ENCODE measurements at places on chromosomes 2 and 18. TPM values are rescaled to one million over a fixed set of nuclear protein-coding genes. Genes with fewer than 3 reads are reported as not detected.

DNA sequence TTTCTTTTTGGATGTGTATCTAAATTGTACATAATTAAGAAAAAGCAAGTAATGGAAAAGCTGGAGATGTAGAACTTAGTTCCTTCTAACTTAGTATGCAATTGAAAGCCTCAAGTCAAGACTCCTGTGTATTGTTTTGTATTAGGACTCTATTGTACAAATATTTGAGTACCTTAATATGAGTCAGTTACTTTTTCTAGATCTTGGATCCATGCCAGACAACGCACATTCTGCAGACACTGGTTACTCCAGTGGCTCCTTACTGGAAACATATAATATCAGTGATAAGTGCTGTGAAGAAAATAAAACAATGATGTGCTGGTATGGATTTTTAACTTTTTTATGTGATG, 1.5 kb downstream of the SLC39A10 start:
- H3K36me3 ChIP-seq, result no peaks in the 10 kb centered on the region
- peaks cover 36% of the 10 kb centered on the region for H3K4me1 ChIP-seq
- DNase-seq, result no peak
- no peaks in the 10 kb centered on the region for H3K27me3 ChIP-seq
- peak overlapping the region; percentile 100 for H3K27ac ChIP-seq

- H3K4me3 ChIP-seq, result no peak overlapping the region
- no peaks in the 10 kb centered on the region for H3K36me3 ChIP-seq
- no peak overlapping the region for H3K27ac ChIP-seq
- no peaks in the 10 kb centered on the region for H3K27me3 ChIP-seq
- no peaks in the 10 kb centered on the region for H3K4me1 ChIP-seq
These were observed 746.1 kb downstream of the LRP1B start for GRCh38 chr2:141384676-141385075.

DNA sequence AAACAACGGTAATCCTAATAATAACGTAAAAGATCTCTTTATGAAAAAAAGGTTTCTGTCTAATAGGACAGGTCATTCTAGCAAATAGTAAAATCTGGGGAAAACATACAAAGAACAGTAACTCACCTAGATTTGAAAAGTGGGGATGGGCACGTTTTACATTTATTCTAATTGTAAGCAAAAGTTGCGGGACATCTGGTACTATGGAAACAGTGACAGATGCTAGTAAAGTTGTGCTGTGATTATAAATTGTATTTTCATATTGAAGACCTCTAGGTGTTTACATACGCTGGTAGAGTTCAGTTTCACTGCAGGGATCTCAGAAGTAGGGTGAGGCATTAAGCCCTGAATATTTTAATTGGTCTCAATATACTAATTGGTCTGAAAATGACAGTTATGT, 422.5 kb downstream of the DPP10 start:
- no peak overlapping the region for H3K27ac ChIP-seq
- no peak overlapping the region for H3K4me3 ChIP-seq
- DNase-seq, result no peak

- no peak overlapping the region for H3K4me3 ChIP-seq
- H3K36me3 ChIP-seq, result no peaks in the 10 kb centered on the region
- no peak for DNase-seq
These were observed 423.0 kb downstream of the IRS1 start for GRCh38 chr2:226376516-226377180.

THSD7B gene
- 0.80 TPM for total RNA-seq

DNA sequence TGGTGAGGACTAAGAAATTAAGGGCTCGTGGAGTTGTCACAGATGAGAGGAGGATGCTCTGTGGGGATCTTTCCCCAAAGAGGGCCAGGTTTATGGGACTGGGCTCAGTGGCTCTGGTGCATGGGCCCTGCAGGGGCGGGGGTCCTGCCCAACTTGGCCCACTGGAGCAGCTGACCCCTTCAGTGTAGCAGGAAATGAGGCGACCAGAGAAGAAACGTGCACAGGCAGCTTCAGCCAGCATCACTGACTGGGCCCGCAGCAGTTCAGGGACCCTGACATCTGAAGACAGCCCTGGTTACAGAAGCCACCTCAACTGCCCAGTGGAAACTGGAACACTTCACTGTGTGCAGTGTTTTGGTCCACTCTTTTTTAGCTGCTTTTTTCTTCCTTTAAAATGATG, 72.8 kb downstream of the EMILIN2 start:
- peaks cover 99% of the 10 kb centered on the region for H3K36me3 ChIP-seq
- no peaks in the 10 kb centered on the region for H3K27me3 ChIP-seq
- DNase-seq, result peak; percentile 38
- H3K4me1 ChIP-seq, result no peaks in the 10 kb centered on the region
- H3K27ac ChIP-seq, result no peak overlapping the region

- DNase-seq, result peak; percentile 87
- H3K27ac ChIP-seq, result peak within 1 kb of the TSS; percentile 92
- H3K4me1 ChIP-seq, result peaks cover 56% of the 10 kb centered on the region
- H3K36me3 ChIP-seq, result no peaks in the 10 kb centered on the region
These were observed at the start of gene BCL11A for GRCh38 chr2:60553495-60554073. Gene BCL11A, minus strand, starts transcription at chr2:60553654. Its CDS starts 384 bp downstream, at chr2:60553270.

FASTKD1 gene
- total RNA-seq, result 53.7 TPM

- no peaks in the 10 kb centered on the region for H3K27me3 ChIP-seq
- H3K4me1 ChIP-seq, result no peaks in the 10 kb centered on the region
- H3K4me3 ChIP-seq, result no peak overlapping the region
- no peak overlapping the region for H3K27ac ChIP-seq
These were observed 174.2 kb upstream of the GLI2 start for GRCh38 chr2:120561379-120562035.

DDX1 gene
- 40.0 TPM for total RNA-seq

DNA sequence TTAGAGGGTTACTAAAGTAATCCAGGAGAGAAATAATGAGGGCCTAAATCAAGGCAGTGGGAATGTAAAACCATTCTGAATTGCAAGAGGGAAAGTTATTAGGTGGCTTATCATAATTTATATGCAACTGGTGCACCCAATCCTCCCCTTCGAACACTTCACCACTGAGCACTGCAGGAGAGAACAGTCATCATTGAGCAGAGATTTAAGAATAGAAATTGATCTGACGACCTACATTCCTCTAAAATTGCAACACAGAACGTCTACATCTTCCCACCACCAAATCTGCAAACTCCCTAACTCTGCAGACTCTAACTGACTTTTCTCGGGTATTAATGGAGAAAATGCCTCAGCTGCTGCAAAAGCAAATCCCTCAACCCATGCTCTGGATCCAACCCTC, 138.5 kb upstream of the CDH20 start:
- H3K27me3 ChIP-seq, result no peaks in the 10 kb centered on the region
- no peaks in the 10 kb centered on the region for H3K36me3 ChIP-seq
- no peak for DNase-seq

DNA sequence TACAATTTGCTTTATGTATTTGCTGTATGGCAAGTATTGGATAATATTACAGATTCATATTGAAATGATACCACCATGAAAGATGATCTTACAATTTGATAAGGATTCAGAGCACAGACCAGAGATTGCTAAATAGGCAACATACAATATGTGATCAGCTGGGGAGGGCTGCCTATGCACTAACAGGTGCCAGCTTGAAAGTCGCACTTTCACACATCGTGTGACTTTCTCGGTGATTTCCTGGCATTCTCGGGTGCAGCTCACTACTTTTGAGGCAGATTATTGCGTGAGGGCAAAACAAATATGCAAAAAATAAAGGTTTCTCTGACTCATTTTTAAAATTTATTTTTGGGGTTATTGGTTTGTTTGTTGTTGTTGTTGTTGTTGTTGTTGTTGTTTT, 36.0 kb downstream of the RBMS1 start:
- DNase-seq, result no peak
- H3K36me3 ChIP-seq, result no peaks in the 10 kb centered on the region
- no peaks in the 10 kb centered on the region for H3K4me1 ChIP-seq
- no peak overlapping the region for H3K27ac ChIP-seq
- H3K4me3 ChIP-seq, result no peak overlapping the region

GPR45 gene
- total RNA-seq, result not detected

- H3K36me3 ChIP-seq, result no peaks in the 10 kb centered on the region
- no peak overlapping the region for H3K27ac ChIP-seq
- no peaks in the 10 kb centered on the region for H3K4me1 ChIP-seq
- H3K4me3 ChIP-seq, result no peak overlapping the region
These were observed 111.5 kb upstream of the UPP2 start for GRCh38 chr2:157990173-157990572.

DNA sequence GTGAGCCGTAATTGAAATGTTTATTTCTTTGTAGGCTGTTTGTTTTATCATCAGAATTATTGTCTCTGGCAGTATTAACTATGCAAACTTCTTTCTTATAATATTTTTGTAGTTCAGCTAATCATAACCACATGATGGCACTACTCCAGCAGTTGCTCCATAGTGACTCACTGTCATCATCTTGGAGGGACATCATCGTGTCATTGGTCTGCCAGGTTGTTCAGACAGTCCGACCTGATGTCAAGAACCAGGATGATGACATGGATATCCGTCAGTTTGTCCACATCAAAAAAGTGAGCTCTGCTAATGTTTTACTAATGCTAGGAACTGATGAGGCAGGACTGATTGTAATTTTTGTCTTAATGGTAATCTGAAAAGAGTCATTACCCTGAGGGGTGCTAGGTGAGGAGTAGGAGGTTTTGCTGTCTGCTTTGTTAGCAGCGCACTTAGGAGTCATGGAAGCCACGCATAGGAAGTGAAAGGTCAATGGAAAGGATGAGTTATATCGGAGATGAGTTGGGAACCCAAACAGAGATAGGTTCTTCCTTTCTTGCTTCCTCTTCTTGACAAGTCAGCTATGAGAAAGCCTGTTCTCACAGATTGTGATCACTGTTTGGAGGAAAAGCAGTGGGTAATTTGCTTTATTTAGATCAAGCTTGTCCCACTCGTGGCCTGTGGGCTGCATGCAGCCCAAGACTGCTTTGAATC, 49.2 kb downstream of the PIKFYVE start:
- DNase-seq, result no peak
- H3K4me3 ChIP-seq, result no peak overlapping the region

STARD7 gene
- total RNA-seq, result 120 TPM

VWC2L gene
- total RNA-seq, result not detected

UPP2 gene
- total RNA-seq, result not detected

PFN4 gene
- not detected for total RNA-seq
